GM12864 (cell line): ENCODE measurements at places on chromosomes 5 and 9.

DNA sequence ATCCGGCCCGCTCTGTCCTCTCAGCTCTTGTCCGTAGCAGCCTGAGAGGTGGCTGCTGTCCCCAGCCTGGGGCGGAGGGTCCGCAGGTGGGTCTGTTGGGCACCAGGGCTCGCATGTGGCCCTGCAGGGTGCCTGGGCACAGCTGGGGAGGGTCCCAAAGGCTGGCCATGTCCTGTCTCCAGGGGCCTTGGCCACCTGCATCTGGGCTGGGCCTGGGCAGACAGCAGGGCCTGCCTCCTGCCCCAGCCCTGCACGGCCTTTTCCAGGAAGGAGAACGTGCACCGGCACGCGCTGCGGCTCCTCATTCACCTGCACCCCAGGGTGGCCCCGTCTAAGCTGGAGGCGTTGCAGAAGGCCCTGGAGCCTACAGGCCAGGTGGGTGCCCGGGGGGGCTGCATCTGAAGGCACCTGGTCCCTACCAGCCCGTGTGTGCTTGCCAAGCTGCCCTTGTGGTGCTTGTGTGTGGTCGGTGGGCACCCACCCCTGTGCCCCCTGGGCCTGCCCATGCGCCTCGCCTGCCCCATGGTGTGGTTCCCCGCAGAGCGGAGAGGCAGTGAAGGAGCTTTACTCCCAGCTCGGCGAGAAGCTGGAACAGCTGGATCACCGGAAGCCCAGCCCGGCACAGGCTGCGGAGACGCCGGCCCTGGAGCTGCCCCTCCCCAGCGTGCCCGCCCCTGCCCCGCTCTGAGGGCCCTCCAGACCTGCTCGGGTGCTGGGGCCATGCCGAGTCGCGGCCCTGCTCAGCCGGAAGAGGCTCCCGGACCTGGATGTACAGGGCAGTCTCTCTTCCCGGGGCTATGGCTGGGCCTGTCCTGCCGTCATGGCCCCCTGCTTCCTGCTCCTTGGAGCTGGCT is 5.1 kb upstream of the TOR4A start:
- DNase-seq: no peak

DNA sequence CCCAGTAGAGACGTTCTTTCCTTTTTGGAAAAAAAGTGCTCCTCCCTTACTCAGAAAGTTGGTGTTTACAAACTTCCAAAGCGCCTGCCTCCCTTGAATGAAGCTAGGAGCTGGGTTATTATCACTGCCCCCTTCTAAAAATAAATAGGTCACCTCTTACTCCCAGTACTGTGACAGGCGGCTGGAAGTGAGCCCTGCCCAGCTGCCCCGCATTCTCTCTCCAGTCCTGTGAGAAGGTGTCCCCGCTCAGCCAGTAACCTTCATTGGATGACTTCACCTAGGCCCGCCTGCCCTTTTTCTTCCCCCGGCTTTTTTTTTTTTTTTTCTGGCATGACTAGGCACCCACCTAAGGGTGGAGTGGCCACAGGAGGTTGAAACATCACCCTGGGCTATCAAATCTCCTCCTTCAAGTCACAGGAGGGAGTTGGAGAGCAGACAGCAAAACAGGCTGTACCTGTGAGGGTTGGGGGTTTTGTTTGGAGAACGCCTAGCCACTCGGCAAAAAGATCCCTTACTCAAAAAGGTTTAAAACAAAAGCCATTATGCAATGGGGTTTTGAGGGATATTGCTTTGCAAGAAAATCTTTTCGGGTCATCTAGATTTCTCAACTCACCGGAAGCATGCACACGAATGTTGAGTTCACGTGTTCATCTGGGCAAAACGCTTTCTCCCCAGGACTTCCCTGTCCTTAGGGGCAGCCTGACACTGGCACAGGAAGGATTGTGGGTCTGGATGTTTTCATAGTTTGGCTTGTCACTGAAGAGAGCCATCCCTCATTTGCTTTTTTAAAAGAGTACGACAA is 43.3 kb upstream of the ZNF622 start:
- DNase-seq: no peak

- no peak for DNase-seq
Observed at GRCh38 chr5:111914966-111915636, 158.1 kb upstream of the NREP start.

DNA sequence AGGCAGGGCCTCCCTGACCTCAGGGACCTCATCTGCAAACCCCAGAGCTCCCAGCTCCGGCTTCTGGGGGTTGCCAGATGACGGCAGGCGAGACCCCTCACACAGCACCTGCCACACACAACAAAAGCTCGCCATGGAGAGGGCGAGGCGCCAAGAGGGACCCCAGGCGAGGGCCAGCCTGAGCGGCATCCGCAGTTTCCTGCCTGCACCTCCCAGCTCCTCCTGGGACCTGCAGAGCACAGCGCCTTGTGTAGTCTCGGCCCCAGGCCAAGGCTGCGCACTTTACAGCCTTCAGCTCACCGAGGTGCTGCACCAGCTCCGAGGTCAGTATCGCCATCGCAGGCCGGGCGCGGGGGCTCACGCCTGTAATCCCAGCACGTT is 82.4 kb upstream of the ADAMTS2 start:
- no peak for DNase-seq

- DNase-seq: no peak
Observed at GRCh38 chr5:129652349-129653056, 95.4 kb upstream of the MINAR2 start.

DNA sequence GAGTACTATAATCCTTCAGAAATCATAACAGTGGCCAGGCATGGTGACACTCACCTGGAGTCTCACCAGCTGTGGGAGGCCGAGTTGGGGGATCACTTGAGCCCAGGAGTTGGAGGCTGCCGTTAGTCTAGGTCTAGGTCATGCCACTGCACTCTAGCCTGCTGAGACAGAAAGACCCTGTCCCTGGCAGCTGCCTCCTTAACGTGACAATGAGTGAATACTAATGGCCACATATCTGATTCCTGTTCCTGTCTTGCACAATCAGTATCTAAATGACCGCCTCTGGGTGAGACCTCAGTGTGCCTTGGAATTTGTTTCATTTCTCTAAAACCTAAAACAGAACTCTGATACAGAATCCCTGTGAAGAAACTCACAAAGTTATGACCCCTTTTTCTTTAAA is 131.0 kb upstream of the DAB2 start:
- no peak for DNase-seq

- DNase-seq: no peak
Observed at GRCh38 chr9:70318002-70318401, 59.2 kb downstream of the SMC5 start.

GRCh38 chr5:30846171-30846570 is 347.3 kb upstream of the CDH6 start:
- DNase-seq: no peak

DNA sequence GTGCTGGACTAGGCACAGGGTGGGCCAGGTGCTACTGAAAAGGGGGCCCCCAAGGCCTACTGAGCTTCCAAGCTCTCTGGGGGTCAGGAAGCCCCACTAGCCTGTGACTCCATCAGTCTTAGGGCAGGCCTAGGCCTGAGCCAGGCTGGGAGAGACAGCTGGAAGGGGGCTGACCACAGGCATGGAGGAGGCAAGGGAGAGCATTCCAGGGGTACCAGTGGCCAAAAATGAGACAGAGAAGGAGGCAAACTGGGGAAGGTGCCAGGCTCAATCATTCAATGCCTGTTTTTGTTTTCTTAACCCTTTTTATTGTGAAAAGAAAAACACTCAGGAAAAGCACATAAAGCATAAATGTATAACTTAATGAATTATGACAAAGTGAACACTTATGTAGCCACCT is 26.2 kb upstream of the TCF7 start:
- DNase-seq: no peak

GRCh38 chr9:114180696-114181606 is 25.6 kb downstream of the COL27A1 start:
- no peak for DNase-seq

- DNase-seq: no peak
Observed at GRCh38 chr5:1765880-1766235, 33.8 kb downstream of the MRPL36 start.

DNA sequence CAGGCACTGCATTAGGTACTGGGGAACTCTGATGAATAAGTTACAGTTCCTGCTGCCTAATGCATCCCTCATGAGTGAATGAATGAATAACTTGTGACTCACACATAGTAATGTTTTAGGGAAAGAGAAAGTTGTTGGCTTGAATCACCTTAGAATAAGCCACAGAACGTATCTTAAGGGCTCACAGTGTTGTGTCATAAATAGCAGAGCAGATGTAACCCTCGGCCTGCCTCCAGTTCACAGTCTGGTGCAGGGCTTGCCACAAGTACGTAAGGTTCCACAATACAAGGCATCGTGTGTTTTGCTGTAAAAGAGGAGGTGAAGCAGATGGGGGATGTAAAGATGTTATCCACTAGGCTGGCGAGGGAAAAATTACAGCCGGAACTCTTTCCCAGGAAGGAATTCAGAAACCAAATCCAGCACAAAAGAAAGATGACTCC is 218.7 kb downstream of the TRPM3 start:
- DNase-seq: no peak
